ENCODE measurements at places on chromosomes 1 and 21. TPM values are rescaled to one million over a fixed set of nuclear protein-coding genes. Genes with fewer than 3 reads are reported as not detected.

DNA sequence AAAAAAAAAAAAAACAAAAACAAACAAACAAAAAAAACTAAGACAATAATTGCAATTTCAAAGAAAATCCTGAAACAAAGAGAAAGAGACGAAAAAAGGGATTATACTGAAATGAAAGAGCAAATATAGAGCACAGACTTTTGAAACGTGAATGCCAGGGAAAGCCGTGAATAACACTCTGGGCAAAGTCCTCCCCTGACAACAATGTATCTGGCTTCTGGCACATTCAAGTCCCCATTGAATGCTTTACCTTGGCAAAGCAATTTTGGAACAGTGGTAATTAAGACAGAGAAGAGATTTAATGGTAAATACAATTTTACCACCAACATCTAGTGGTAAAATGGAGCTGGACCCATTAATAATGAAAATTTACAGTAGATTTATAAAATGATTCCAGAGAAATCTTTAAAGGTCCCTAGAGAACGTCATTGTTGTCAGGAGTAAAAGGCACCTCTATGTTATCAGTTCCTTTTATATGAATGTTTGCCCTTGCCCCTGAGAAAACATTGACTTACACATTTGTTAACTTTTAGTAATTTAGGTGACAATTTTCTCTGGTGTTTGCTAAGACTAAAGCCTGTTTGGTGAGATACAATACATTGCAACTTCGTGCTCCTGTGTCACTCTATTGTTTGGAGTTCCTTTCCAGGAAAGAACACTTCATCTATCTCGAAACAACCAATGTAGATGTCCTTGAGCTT, 89.7 kb downstream of the GREM2 start:
- DNase-seq = no peak

DNA sequence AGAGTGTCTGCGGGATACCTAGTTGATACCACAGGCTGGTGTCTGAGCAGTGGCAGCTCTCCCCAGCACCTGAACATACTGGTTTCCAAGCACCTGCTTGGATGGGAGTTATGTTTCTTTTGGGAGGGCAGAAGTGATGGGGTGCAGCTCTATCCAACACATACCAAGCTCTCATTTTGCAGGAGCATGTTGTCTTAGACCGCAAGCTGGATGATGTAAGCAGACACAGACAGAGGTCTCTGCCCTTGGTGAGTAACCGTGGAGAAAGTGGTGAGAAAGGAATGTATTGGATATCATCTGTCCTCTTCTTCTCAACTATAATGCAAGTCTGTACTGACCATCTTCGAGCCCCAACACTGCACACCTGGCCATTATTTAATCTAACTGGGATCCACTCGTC, 37.4 kb downstream of the ZNF496 start:
- DNase-seq = no peak

DNA sequence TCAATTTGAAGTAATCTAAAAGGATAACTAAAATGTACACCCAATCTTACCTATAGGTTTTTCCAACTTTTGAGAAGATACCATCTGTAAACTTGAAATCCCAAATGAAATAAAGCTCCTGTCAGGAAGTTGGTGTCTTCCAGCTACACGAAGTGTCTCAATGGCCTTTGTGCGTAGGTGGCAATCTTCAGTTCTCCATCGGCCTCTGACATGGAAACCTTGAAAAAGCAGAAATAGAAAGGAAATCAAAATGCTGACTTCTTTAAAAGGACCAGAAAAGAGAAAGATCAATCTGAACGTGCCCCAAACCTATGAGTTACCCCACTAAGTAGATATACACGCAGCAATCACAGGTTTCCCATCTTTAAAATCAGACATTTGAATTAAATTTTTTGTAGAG, 10.0 kb downstream of the MKNK1 start:
- no peak for DNase-seq

DNA sequence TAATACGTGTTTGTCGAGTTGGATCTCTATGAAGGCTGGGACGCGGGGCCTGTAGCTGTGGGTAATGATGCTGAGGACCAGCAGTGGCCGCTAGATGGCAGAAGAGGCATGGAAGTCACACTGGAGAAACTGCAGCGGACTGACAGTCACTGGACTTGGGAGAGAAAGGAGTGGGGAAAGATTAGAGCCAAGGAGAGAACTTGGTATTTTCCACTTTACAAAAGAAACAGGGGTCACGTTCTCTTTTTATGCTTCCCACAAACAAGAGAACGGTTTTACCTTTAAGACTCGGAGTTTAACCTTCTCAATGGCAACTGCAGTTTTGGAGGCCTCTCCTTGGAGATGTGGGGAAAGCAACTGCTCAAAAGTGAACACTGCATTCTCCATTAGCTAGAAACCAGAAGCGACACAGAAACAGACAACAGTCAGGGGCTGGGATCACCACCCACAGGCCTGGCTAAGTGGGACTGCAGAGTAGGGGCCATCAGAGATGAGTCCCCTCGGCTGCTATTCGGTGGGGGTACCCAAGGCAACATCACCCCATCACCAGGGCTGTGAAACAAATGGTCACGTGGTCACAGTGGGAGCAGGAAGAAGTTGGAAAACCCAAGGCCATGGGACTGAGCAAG, 51.1 kb upstream of the EDEM3 start:
- peak; percentile 91 for DNase-seq

DNA sequence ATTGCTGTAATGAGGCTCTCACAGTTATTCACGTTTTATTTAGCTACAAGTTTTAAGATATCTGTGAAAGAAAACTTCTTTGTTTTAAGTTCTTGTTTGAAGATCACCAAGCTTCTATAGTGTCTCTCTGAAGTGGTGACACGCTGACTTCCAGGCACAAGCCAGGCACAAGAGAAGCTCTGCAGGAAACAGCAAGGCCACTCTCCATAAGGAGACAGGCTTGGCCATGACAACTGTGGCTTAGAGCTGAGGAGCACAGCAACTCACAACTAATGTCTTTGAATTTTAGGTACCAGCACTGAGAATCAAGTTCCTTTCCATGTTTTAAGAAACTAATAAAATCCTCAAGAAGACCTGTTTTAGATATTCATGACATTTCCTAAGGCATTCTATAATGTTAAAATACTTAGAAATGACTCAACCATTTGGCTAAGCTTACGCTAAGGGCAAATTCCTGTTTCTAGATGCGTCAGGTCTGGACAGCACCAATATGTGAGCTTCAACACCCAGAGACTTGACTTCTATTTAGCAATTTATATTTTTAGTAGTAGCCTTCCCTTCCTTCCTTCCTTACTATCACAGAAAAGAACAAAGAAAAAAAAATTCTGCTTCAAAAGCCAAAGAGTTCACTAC, 40.2 kb downstream of the APP start:
- no peak for DNase-seq

Gene ANKRD65
- total RNA-seq = not detected

Gene VANGL2
- total RNA-seq = 0.12 TPM

- DNase-seq = peak; percentile 27
These were observed 99.3 kb downstream of the FMN2 start for GRCh38 chr1:240190881-240191401.

GRCh38 chr1:9073143-9073542, 3.7 kb upstream of the SLC2A5 start:
- DNase-seq = no peak

- no peak for DNase-seq
These were observed 38.7 kb upstream of the BECN2 start for GRCh38 chr1:241918879-241919278.

- peak; percentile 27 for DNase-seq
These were observed 1.1 kb upstream of the YBX1 start for GRCh38 chr1:42680921-42681683.

DNA sequence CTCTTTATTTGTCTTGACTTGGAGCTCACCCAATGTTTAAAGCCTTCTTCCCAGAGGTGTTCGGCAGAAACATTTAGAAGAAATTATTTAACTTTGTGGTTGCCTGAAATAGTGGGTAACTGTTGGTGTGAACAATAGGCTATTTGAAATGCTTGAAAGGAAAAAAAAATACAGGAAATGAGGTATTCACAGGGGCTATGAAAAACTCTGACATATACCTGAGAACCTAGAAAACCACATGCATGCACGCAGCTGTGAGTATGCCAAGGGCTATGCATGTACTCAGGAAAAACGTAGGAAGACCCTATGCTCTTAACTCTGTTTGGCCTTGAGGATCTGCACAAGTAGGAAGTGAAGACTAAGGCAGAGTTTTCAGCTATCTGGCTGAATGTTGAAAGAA, 16.4 kb upstream of the RNF186 start:
- no peak for DNase-seq

Gene CACNA1S
- not detected for total RNA-seq

Gene LYPD8
- not detected for total RNA-seq

DNA sequence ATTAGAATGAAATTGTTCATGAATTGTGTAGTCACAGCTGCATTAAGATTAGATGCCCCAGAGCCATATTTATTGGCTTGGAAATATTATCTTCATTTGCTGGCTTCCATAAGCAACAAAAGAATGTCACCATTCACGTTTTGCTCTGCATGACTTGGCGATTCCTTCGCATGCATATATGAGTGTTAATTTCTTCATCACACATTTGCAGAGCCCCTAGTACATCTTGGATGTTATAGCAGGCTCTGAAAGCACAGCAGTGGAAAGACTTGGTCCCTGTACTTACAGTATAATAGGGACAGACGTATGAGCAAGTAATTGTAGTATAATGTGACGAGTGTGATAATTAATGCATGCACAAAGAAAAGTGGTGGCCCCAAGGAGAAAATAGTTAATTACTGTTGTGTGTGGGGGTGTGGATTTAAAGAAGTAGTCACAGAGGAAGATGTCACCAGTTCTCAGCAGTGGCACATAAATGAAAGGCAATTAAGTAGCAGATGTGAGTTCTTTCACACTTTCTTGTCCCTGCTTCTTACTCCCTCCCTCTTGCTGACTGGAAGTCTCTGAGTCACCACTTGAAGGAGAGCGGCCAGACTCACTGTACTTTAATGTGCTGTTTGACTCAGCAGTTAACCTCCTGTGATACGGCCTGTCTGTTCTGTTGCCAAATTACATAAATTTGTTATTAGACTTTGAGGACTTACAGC, 21.0 kb downstream of the S100A10 start:
- peak; percentile 58 for DNase-seq

Gene COL8A2
- total RNA-seq = 0.05 TPM

GRCh38 chr1:2592672-2593071, 6.1 kb downstream of the PRXL2B start:
- DNase-seq = no peak

DNA sequence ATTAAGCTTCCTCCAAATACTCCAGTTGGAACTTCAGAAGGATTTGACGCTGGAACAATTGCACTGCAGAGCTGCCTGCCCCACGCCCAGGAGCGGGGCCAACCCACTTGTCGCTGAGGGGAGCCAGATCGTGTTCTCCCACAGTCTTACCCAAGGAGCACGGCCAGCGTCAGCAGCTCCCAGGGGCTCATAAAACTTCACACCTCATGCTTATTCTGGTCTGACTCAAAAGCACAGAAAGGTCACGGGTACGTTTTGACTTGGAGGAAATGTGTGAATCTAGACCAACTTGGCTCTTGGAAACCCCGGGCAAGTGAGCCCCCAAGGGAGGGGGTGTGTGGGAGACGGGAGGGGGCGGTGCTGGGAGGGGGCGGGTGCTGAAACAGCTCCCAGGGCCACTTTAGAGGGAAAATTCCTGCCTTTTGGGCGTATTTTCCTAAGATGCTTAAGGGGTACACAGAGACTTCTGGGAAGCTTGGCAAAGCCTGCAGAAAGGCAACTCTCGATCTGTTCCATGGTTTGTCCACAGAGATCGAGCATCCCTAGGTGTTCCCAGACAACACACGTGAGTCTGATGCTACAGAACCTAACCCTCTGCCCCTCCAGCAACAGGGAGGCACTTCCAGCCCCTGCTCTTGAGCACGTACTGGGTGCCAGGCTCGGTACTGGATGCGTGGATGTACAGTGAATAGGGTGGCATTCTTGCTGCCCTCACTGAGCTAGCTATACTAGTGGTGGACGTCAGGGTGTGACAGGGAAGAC, 98.9 kb downstream of the DHRS3 start:
- peak; percentile 82 for DNase-seq

- DNase-seq = no peak
These were observed 326 bp downstream of the BRWD1 start for GRCh38 chr21:39313042-39313570.

DNA sequence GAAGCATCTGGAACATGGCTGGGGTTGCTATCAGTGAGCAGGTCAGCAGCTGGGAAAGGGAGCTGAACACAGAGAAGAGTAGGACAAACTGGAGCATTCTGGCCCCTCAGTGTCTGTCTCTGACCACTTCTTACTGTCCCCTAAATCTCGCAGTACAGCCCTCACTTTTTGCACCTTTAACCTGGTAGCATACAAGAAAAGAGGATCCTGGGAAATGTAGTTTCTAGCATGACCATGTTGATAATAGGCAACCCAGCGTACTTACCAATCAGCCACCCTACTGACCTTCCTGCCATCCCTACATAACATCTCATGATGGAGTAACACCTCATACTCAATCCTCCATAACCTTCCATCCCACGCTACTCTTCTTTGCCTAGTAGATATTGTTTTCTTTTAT, 99.1 kb upstream of the RAVER2 start:
- no peak for DNase-seq

GRCh38 chr1:110091791-110092190, 20.5 kb upstream of the UBL4B start:
- no peak for DNase-seq

DNA sequence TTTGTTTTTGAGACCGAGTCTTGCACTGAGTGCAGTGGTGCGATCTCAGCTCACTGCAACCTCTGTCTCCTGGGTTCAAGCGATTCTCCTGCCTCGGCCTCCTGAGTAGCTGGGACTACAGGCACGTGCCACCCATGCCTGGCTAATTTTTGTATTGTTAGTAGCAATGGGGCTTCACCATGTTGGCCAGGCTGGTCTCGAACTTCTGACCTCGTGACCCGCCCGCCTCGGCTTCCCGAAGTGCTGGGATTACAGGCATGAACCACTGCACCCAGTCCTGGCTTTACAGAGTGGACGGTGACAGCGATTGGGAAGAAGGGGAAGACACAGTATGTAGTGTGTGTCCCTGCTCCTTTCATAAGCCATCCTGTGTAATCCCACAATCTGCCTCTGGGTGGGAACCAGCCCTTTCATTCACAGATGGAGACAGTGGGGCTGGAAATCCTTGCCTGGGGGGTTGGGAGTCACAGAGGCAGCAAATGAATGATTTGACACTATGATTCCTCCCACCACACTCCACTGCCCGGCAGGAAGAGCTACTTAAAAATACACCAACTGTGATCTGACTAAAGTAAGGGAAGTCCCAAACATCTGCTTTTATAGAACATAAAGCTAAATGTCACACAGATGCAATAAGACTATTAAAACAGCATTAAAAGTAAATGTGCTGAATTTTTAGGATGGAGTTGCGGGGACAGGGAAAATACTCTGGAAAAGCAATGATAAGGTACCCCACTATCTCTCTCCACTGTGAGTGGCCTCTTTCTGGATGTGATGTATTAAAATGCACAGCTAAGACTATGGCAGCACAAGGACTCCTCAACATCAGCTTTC, 4.5 kb downstream of the PARP1 start:
- DNase-seq = peak; percentile 29

- DNase-seq = no peak
These were observed 90.3 kb downstream of the NID1 start for GRCh38 chr1:235974616-235975015.

GRCh38 chr1:32742199-32742947, 39.8 kb upstream of the SYNC start:
- DNase-seq = no peak
